ENCODE measurements at places on chromosomes 7 and 10. TPM values are rescaled to one million over a fixed set of nuclear protein-coding genes. Genes with fewer than 3 reads are reported as not detected.

DNA sequence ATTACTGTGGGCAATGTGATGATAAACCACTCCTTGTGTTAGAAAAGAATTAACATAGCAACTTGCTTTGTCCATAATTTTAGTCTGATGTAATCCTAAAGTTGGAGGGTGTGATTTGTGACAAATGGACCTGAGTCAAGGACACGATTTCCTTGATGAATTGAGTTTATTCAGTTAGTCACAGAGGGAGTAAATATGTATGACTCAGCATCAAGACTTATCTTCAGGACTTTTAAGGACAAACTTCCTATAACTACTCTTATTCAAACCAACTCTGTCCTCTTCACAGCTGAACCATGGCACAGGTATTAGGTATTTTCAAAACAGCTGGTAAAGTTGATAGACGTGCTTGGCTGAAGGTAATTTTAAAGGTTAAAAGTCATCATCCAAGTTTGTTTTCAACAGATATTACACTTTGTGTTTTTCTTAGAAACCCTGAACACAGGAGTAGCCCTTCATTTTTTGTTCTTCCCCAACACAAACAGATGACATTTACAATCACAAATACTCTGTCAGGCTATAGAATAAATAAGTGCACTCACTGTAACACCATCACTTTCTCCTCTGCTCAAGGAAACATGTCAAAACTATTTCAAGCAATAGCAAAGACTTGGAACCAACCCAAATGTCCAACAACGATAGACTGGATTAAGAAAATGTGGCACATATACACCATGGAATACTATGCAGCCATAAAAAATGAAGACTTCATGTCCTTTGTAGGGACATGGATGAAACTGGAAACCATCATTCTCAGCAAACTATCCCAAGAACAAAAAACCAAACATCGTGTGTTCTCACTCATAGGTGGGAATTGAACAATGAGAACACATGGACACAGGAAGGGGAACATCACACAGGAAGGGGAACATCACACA, 54.5 kb downstream of the COA1 start:
- no peak overlapping the region for H3K4me3 ChIP-seq
- DNase-seq: no peak
- no peaks in the 10 kb centered on the region for H3K27me3 ChIP-seq
- no peaks in the 10 kb centered on the region for H3K36me3 ChIP-seq
- H3K4me1 ChIP-seq: no peaks in the 10 kb centered on the region

DNA sequence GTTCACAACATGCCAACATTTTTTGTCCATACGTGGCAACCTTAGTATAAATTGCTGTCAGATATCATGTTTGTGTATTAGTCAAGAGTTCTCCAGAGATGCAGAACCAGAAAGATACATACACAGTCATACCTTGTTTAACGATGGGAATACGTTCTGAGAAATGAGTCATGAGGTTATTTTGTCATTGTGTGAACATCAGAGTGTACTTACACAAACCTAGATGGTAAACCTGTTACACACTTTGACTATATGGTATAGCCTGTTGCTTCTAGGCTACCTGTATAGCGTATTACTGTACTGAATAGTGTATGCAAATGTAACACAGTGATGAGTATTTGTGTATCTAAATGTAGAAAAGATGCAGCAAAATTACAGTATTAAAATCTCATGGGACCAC, 22.3 kb downstream of the ZNF518A start:
- no peak overlapping the region for H3K27ac ChIP-seq
- DNase-seq: no peak
- H3K4me3 ChIP-seq: no peak overlapping the region
- no peaks in the 10 kb centered on the region for H3K27me3 ChIP-seq
- H3K4me1 ChIP-seq: no peaks in the 10 kb centered on the region
- peaks cover 25% of the 10 kb centered on the region for H3K36me3 ChIP-seq

- no peak for DNase-seq
- no peaks in the 10 kb centered on the region for H3K4me1 ChIP-seq
- H3K27me3 ChIP-seq: no peaks in the 10 kb centered on the region
- H3K4me3 ChIP-seq: no peak overlapping the region
- no peaks in the 10 kb centered on the region for H3K36me3 ChIP-seq
Observed at GRCh38 chr7:26346611-26347203, 55.0 kb downstream of the SNX10 start.

GRCh38 chr7:95925971-95926370, 153.6 kb downstream of the DYNC1I1 start:
- DNase-seq: no peak
- H3K4me3 ChIP-seq: no peak overlapping the region

DNA sequence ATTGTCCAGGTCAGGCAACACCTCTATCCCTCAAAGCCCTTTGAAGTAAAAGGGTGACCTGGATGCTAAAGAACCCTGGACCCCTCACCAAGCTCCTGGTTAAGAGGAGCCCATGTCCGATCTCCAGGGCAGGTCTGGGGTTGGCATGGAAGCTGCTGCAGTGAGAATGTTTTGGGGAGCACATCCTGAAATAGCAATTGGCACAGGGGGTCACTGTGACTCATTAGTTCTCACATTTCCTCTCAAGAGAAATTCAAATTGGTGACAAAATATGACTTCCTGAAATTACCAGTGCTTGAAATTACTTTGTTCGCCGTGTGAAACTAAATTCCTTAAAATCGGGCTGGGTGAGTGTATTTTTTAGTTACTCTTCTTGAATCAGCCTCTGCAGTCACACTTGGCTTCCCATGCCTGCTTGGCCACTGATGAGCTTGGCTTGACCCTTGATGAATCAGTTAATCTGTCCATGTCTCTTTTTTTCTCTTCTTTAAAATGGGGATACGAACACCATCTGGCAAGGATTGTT, 18.8 kb upstream of the ARHGAP22 start:
- H3K27me3 ChIP-seq: no peaks in the 10 kb centered on the region
- no peaks in the 10 kb centered on the region for H3K36me3 ChIP-seq
- H3K4me1 ChIP-seq: no peaks in the 10 kb centered on the region
- H3K27ac ChIP-seq: no peak overlapping the region

DNA sequence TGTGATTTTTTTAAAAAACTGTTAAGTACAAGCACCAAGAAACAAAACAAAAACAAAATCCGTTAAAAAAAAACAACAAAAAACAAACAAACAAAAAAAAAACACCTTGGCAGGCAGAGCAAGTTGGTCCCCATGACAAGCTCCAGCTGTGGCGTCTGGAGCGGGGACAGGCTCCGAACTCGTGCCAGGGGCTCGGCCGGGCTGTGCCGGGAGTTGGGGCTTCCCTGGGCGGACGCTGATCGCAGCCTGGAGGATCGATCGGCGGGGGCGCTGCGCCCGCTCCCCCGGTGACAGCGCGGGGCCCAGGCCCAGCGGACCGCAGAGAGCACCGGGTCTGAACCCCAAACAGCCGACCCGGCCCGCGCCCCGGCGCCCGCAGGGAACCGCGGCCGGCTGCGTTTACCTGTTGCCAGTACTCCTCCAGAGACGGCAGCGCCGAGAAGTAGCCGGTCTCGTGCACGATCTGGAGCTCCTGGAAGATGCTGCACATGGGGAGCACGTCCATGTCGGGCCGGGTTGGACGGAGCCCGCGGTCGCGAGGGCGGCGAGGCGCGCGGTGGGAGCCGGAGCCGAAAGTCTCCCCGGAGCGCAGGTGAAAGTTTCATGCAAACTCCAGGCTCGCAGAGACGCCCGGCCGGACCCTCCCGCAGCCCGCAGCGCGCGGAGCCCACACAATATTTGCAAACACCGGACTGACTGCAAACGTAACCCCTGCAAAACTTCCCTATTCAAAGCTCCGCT, at the start of gene KLF6:
KLF6 (minus strand) TSS at position 700 of the 741 bp plus-strand sequence; CDS start at position 505, 195 bp downstream.
- H3K27me3 ChIP-seq: no peaks in the 10 kb centered on the region
- H3K4me1 ChIP-seq: peaks cover 20% of the 10 kb centered on the region
- H3K4me3 ChIP-seq: peak within 1 kb of the TSS; percentile 82
- DNase-seq: no peak

GRCh38 chr10:23694921-23695824, 256.3 kb downstream of the OTUD1 start:
- DNase-seq: no peak
- no peaks in the 10 kb centered on the region for H3K27me3 ChIP-seq
- peak overlapping the region; percentile 58 for H3K4me3 ChIP-seq
- peaks cover 15% of the 10 kb centered on the region for H3K4me1 ChIP-seq
- no peak overlapping the region for H3K27ac ChIP-seq

Gene MMD2
- total RNA-seq: not detected

Gene OR2A5
- not detected for total RNA-seq

Gene MLXIPL
- 2.2 TPM for total RNA-seq

Gene DMBT1
- 0.27 TPM for total RNA-seq
